H54 (cell line): ENCODE measurements at places on chromosomes 4 and X.

- no peak for DNase-seq
Observed at GRCh38 chrX:147498796-147499195, 412.9 kb upstream of the FMR1 start.

GRCh38 chr4:53695540-53696463 is 104.5 kb upstream of the LNX1 start:
- DNase-seq: no peak

GRCh38 chr4:101264993-101265815 is 82.1 kb downstream of the PPP3CA start:
- DNase-seq: no peak

- no peak for DNase-seq
Observed at GRCh38 chrX:6384921-6385320, 150.0 kb downstream of the VCX3A start.

- no peak for DNase-seq
Observed at GRCh38 chr4:153641532-153641931, 42.5 kb upstream of the TLR2 start.

GRCh38 chrX:118968031-118968430 is 6.4 kb upstream of the LONRF3 start:
- DNase-seq: no peak

- DNase-seq: no peak
Observed at GRCh38 chr4:177077095-177077971, 232.3 kb upstream of the NEIL3 start.

DNA sequence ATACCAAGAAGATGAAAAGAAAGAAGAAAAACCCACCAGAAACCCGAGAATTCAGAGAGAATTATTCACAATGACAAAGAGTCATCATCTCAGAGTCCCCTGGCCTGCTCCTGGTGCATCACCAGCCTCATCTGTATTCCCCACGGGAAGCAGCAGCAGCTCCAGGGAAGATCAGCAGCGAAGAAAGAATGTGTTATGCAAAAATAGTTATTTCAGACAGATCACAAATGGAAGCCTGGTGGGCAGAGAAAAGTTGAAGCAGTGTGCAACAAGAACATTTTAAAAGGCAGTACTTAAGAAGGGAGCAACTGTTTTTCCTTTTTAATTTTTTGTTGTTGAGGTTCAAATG is 189.2 kb downstream of the PPP3CA start:
- no peak for DNase-seq

GRCh38 chrX:78665342-78665741 is 6.2 kb upstream of the RTL3 start:
- no peak for DNase-seq

DNA sequence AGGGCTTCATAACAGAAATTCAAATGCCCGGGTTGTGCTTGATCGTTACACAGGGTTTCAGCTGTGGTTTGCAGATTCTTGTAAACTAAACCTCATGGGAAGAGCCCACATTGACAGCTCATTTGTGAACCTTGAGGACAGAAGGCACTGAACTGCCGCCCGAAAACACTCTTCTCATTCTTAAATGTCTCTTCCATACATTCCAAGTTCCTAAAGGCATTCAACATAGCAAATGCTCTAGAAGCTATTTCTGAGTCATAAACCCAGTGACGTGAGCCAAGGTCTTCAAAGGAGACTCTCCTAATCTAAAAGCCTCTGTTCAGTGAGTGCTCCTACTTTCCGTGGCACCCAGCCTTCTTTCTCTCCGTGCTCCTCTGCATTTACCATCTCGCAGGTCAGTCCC is 737.8 kb upstream of the FRG1 start:
- no peak for DNase-seq

DNA sequence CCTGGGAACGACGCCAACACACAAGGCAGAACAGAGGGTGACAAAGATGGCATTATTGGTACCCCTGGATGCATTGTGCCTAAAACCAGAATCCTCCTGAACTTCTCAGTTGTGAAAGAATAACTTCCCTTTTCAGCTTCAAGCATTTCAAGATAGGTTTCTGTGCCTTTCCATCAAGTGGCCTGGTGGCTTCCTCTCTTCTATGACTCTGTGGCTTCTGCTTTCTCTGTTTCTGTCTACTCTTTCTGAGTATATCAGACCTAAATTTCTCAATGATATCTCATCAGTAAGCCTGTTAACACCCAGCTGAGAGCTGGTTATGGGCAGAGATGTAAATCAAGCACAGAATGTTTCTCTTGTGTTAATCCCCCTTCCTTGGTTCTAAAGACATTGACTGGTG is 21.4 kb upstream of the FAM9B start:
- DNase-seq: no peak

DNA sequence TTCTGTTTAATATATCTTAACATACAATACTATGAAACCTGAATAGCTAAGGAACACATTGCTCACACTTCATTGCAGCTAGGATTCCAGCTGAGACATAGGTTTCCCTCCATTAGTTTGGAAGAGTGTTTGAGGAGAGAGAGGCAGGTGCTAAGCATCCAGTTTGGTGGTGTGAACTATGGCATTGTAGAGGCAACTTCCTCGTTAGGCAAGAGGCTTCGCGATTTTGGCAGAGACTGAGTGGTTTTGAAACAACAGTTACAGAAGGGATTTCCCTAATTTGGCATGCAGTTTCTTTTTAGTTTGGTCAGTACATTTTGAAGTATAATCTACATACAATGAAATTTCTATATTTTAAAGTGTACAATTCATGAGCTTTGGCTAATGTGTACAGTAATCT is 117.1 kb upstream of the BMP3 start:
- DNase-seq: no peak

DNA sequence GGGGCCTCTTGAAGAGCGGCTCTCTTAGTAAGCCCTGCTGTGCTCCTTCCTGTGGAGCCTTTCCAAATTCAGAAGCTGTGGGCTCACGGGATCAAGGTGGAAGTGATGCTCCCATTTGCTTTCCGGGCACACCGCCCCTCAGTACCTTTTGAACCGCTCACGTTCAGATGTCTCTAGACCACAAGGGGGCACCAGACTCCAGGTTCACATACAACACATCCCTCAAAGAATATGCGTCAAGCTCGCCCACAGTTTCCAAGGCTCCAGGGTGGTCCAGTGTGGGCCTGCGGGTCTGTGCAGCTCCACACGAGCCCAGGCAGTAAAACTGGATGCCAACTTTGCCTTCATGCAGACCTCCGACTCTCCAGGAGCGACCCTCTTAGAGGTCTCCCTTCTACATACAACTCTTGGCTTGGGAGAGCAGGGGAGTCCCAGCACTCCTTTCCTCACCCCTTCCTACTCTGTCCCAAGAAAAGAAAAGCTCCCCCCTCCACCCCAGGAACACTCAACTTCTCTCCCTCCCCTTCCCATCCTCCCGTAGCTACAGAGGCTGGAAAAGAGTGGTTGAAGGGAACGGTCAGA is 11.0 kb downstream of the SUPT20HL1 start:
- peak; percentile 2 for DNase-seq
